ENCODE measurements at places on chromosomes 3 and 15.

- DNase-seq = no peak
Observed at GRCh38 chr3:37465174-37465573, 290.8 kb upstream of the LRRFIP2 start.

DNA sequence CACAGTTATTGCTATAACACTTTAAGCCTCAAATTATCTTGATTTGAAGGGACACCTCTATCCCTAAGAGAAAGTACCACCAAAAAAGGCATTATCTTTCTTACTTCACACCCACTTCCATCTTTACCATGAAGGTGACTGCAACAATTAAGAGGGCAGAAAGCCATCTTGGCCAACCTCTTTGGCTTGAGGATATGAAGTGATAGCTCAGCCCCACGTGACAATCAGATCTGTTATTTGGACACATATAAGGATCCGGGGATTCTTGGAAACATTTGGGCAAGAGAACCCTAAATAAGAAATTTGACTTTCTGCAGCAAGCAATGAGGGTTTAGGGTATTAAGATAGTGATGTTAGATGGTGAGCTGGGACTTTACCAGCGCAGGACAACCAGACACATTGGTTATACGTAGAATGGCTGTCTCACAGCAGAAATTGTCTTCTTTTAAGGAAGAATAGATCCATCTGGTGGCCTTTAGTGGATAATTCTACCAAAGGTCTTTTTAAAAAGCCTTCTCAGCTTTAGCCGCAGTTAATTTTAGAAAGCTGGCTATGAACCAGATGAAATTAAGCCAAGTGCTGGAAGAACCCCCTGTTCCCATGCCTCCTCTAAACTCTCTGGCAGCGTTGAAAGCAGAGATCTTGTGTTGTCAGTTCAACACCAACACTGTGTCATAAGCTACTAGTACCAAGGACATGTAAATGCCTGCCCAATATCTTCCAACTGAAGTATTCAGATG, 12.3 kb downstream of the HCLS1 start:
- no peak for DNase-seq

- DNase-seq = peak; percentile 39
Observed at GRCh38 chr3:113533534-113533892, 1.2 kb downstream of the SIDT1 start.

DNA sequence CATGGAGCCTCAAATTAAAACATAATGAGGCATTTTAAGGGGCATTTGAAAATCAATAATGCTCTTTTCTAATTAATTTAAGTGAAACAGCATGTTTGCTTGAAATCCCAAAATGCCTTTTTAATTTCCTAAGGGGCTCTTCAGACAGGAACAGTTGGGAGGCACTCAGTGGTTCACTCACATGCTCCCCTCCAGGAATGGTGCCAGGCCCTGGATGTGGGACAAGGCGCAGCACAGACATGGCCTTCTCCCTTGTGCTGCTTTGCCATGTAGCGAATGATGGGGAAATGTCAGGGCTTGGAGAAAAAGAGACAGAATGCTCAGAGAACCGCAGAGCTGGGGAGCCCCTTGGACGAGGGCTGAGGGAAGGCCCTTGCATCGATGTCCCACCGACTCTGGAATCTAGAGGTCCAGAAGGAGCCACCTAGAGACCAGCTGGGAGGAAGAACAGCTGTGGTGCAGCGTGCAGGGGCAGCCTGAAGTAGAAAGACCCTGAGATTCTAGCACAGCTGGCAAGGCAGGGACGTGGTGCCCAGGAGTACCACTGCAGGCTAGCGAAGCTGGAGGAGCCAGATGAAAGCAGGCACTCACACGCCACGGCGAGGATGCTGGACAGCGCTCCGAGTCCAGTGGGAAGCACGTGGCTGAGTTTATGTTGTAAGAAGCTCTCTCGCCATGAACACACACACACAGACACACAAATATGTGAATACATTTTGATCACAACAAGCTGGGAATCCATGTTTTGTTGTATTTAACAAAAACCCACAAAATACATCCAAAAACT, 27.0 kb downstream of the NSMCE3 start:
- no peak for DNase-seq

GRCh38 chr3:176755552-176755951, 441.7 kb downstream of the TBL1XR1 start:
- no peak for DNase-seq

DNA sequence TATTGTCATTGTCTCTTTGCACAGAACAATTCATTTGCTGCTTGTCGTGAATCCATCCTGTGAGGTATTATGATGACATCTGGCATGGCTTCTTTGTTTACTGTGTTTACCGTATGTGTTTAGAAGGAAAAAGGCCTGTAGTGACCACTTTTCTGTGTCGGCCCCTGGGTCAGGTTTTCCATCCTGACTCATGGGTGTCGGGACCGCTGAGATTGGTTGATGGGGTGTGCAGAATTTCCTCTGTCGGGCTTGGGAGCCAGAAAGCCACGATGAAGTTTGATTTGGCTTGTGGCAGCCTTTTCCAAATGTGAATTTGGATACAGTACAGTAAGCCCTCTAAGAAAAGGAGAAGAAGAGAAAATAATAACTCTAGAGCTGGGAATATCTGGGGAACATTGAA, 113.5 kb downstream of the FNDC3B start:
- no peak for DNase-seq

GRCh38 chr3:45679805-45680204, 9.4 kb upstream of the SACM1L start:
- no peak for DNase-seq

GRCh38 chr3:123713211-123713610, 128.4 kb upstream of the HACD2 start:
- no peak for DNase-seq

DNA sequence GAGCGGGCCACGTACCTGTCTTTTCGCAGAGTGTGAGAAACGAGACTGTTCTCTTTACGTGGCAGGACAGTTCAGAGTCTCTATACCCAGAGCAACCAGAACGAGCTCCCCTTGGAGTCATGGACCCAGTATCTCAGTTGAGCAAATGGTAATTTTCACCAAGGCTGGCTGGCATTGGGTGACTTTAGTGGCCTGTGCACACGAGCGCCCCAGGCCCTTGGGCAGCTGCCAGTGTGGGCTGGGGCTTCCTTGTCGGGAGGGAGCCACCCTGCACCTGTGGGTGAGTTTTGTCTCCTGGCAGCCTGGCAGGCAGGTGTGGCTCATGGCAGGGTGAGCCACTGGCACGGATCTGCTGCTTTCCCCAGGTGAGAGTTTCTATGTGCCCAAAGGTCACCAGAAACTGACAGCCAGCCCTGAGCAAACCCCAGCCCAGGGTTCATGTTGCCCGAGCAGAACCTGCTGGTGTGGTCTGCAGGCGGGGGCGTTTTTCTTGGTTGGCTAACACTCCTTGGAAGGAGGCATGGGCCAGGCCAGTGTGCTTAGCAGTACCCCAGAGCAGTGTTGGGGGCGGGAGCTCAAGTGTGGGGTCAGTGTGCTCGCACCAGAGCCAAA, 135.0 kb downstream of the TJP1 start:
- no peak for DNase-seq

DNA sequence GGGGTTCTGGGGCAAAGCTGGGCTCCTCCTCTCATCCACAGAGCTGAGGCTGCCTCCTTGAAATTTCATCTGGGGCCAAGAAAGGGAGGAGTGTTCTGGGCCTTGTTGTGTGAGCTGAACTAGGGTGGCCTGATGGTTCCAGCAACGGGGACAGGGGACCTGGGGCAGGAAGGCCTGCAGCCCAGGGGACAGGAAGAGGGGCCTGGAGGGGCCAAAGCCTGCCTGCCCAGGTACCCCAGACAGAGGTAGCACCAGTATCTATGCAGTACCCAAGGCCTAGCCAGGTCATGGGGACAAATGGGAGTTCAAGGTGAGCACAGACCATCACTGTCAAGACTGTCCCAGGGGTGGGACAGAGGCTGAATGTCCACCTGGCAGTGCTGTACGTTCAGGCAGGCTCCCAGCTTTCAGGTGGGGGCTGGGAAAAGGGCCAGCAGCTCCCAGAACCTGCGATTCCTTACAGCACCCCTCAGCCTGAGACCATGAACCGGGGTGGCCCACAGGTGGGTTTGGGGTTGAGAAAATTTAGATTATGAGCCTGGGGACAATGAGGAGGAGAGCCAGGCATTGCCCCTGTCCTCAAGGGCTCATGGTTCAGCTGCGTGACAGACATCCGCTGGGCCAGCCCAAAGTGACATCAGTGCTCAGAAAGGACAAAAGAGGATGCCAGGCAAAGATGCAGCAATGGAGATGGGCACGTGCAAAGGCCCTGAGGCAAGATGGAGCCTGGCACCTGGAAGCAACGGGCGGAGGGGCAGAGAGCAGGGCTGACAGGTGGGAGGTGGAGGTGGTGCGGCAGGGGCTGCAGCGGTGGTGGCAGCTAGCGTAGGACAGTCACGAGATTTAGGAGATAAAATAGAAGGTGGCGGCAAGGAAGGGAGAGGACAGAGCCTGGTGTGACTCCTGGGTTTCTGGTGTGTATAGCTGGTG, 28.0 kb downstream of the PSTPIP1 start:
- no peak for DNase-seq

GRCh38 chr3:52483081-52483480, 12.1 kb upstream of the STAB1 start:
- no peak for DNase-seq

GRCh38 chr15:90883526-90883975, 753 bp upstream of the FES start:
- DNase-seq = no peak

GRCh38 chr3:36149447-36149865, 230.8 kb upstream of the STAC start:
- DNase-seq = no peak

DNA sequence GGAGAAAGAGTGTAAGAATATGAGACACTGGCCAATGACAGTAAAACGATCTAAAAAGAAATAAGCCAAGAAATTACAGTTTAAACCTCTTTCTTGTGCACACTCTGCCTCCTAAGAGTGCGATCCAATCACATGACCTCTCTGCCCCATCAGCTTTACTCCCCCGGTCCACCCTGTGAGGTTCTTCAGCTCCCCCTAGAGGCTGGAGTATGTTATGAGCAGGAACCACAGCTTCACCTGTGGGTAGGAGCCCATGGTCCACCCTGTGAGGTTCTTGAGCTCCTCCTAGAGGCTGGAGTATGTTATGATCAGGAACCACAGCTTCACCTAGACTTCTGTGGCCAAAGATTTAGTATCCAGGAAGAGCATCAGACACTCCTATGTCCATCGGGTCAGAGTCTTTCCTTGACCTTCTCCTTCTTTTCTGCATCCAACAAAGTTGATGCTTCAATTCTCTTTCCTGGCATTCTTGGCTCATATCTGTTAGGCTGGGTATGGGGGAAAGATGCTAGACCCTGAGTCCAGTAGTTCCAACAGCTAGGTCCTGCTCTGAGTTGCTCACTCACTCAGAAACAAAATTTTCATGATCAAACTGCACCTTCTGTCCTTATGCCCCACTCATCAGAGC, 164.0 kb downstream of the MINAR1 start:
- DNase-seq = no peak

GRCh38 chr3:71548705-71549384, 34.7 kb downstream of the FOXP1 start:
- DNase-seq = no peak

DNA sequence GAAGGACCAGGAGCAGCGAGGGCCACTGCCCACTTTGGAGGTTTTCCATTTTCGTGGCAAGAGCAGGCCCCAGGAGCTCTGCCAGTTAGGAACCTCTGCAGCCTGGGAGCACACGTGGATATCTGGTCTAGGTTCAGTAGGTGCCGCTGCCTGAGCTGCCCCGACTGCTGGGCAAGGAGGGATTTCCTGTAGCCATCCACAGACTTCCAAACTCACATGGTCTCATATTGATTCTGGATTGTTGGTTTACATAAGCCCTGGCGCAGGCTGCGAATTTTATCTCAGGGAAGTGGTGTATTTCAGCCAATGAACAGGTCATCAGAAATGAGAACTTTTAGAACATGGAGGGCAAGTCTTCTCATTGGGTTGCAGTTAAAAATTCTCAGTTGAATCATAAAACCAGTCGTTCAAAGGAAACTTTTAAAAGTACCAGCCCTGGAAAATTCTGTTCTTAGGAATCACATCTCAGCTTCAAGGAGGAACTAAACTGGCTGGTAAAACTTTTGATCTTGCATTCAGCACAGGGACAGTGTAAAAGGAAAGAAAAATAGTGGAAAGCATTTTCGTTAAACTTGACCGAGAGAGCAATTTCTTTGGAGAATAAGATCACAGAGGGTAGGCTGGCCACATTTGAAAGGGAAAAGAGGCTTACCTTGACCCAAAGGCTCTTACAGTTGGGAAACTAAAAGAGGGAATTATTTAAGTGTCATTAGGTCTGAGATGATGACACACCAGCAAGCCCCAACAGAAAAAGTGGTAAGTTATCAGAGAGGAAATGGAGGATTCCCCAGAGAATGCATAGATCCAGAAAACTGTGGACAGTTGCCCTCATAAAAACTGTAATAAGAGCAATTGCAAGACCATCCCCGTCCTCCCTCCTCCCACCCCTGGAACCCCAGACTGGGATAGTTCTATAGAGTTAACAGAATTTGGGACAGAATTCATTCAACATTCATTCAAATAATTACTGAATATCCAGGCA, 6.4 kb upstream of the RTP3 start:
- DNase-seq = no peak

DNA sequence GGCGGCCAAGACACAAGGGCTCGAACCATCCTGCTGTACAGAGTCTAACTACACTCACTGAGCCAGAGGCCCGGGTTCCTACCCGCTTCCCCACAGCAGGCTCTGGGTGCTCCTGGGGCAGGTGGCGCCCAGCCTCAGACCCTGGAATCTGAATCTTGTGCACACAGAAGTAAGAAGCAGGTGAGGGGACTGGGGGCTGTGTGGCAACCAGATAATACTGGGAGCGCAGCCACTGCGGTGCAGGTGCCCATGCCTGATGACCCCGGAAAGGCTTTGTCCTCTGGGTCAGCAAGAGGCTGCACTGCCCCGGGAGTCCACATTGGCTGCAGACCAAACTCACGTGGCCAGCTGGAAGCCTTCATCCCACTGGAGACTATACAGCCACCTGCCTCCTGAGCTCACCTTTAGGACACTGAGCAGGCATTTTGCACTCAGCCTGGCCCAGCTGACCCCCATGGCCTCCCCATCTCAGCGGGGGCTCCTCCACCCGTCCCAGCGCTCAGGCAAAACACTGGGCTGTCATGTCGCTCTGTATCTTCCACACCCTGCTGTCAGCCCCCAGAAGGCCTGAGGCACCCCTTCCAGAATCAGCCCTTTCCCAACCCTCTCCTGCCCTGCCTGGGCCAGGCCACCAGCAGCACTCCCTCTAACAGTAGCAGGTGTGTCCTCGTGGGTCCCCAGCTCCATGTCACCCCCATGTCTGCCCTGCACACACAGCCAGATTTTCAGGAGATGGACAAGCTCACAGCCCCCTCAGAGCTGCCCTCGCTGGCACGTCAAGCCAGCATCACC, 101.0 kb upstream of the IQSEC1 start:
- DNase-seq = no peak

- DNase-seq = no peak
Observed at GRCh38 chr15:99168601-99169580, 64.0 kb downstream of the SYNM start.

GRCh38 chr3:97928986-97929385, 43.2 kb downstream of the RIOX2 start:
- DNase-seq = no peak

GRCh38 chr3:45806072-45806471, 9.7 kb upstream of the SLC6A20 start:
- no peak for DNase-seq

- DNase-seq = no peak
Observed at GRCh38 chr3:39849992-39850715, 40.7 kb downstream of the MYRIP start.
